ENCODE measurements at places on chromosomes 11 and 22. TPM values are rescaled to one million over a fixed set of nuclear protein-coding genes. Genes with fewer than 3 reads are reported as not detected.
A peak's percentile ranks its signal among the peaks of the same experiment; 100 is the strongest.

DNA sequence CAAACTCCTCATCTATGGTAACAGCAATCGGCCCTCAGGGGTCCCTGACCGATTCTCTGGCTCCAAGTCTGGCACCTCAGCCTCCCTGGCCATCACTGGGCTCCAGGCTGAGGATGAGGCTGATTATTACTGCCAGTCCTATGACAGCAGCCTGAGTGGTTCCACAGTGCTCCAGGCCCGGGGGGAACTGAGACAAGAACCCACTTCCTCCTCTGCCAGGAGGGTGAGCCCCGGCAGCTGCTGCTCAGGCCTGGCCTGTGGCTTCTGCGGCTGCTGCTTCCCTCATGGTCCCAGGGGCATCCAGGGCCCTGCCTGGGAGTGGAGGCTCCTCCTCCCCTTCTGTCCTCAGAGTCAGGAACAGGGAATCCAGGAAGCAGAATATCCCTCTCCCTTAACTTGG, 98.4 kb downstream of the ZNF280B start:
- H3K36me3 ChIP-seq: no peaks in the 10 kb centered on the region
- H3K27me3 ChIP-seq: peaks cover 31% of the 10 kb centered on the region
- no peak for DNase-seq
- H3K4me3 ChIP-seq: no peak overlapping the region

- H3K27ac ChIP-seq: no peak overlapping the region
- no peak overlapping the region for H3K4me3 ChIP-seq
- H3K4me1 ChIP-seq: peaks cover 24% of the 10 kb centered on the region
- H3K36me3 ChIP-seq: no peaks in the 10 kb centered on the region
- no peaks in the 10 kb centered on the region for H3K27me3 ChIP-seq
- no peak for DNase-seq
These were observed 12.7 kb upstream of the TREH start for GRCh38 chr11:118691926-118692830.

DNA sequence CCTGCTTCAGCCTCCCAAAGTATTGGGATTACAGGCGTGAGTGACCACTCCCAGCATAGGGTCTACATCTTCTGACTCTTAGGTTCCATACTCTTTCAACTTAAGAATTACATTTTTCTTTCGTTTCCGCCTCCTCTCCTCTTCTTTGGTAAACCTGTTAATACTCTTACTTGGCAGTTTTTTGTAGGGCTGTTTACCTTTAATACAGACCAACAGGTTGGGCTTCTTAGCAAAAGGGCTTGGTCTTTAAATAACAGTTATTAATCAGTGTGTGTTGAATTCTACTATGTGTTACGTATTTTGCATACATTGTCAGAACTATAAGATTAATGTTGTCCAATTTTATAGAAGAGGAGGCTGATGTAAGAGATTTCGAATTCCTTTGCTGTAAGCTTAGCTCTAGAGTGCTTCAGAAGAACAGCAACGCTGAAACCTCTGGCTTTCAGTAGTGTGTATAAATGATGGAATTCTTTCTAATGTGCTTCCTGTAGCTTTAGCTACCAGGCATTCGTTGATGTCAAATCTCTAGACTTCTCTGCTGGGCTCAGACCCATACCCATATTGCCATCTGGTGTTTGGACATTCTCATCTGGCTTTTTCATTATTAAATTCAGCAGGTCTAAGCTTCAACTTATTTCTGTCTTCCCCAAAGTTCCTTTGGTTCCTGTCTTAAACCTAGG, 3.1 kb downstream of the FDX1 start:
- H3K27ac ChIP-seq: no peak overlapping the region
- H3K4me1 ChIP-seq: peaks cover 49% of the 10 kb centered on the region
- no peak overlapping the region for H3K4me3 ChIP-seq
- no peaks in the 10 kb centered on the region for H3K27me3 ChIP-seq

DNA sequence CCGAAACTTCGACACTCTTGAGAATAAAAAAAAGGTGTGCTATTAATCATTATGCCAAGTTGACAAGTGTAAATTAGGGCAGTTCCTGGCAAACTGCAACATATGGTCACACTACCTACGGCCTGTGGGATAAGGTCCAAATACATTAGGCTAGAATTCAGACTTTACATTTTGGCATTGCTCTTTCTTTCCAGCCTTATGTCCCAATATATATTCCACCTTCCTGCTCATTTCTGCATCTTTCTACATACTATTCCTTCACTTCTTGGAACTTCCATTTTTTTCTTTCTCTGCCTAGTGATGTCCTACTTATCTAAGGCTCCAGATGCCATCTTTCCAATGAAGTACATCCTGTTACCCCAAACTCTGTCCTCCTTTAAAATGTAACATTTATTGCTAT, 577.2 kb downstream of the LRRC4C start:
- no peaks in the 10 kb centered on the region for H3K27me3 ChIP-seq
- no peaks in the 10 kb centered on the region for H3K36me3 ChIP-seq
- DNase-seq: no peak
- H3K27ac ChIP-seq: no peak overlapping the region
- no peak overlapping the region for H3K4me3 ChIP-seq

GRCh38 chr11:117986981-117987574, 884 bp downstream of the IL10RA start:
- H3K27me3 ChIP-seq: no peaks in the 10 kb centered on the region
- H3K27ac ChIP-seq: peak overlapping the region; percentile 96
- no peak for DNase-seq
- H3K4me1 ChIP-seq: no peaks in the 10 kb centered on the region

DNA sequence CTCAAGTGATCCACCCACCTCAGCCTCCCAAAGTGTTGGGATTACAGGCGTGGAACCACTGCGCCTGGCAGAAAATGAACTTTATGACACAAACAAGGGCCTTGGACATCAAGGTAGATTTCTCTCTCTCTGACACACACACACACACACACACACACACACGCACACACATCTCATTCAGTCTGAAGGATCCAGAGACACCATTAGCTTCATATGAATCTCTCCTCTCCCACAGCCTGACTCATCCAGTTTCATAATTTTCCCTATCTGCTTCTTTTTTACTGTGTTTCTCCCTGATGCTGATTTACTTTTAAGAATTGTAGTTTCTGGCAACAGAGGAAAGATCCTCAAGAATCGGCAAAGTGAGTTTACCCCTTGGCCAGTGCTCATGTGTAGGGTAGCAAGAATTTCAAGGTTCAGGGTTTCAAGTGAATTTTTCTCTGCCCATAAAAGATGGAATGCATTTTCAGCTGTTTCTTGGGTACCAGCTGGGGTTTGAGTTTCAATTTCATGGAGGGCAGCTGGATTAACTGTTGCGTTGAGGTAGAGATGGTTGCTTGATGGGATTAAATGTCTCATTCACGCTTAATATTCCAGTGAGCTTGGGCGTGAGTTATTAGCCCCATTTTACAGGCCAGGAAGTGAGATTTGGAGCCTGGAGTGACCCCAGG, 3.5 kb downstream of the MYO18B start:
- H3K27me3 ChIP-seq: peaks cover 26% of the 10 kb centered on the region
- no peak for DNase-seq
- H3K4me1 ChIP-seq: no peaks in the 10 kb centered on the region

DNA sequence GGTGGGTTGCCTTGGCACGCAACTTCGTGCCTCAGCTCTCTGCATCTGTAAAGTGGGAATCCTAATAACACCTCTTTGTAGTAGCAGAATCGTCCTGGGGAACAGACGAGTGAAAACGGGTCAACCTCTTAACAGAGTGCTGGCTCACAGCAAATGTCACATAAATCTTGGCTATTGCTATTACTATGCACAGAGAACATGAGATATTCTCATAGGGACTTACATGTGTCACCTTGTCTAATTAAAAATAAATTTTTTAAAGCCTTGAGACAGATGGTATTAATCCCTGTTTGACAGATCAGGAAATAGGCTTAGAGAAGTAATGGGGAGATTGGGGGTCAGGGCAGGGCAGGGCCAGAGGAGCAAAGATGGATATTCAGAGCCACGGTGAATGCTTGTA, 44.3 kb upstream of the IGSF9B start:
- no peaks in the 10 kb centered on the region for H3K4me1 ChIP-seq
- DNase-seq: no peak
- H3K27me3 ChIP-seq: no peaks in the 10 kb centered on the region

- DNase-seq: no peak
- no peaks in the 10 kb centered on the region for H3K4me1 ChIP-seq
- H3K36me3 ChIP-seq: no peaks in the 10 kb centered on the region
- peak overlapping the region; percentile 48 for H3K27ac ChIP-seq
These were observed 9.4 kb downstream of the SIDT2 start for GRCh38 chr11:117187799-117188481.

- H3K4me3 ChIP-seq: no peak overlapping the region
- H3K36me3 ChIP-seq: no peaks in the 10 kb centered on the region
- no peak for DNase-seq
- H3K27ac ChIP-seq: no peak overlapping the region
These were observed 28.6 kb downstream of the ADM start for GRCh38 chr11:10333490-10333889.

DNA sequence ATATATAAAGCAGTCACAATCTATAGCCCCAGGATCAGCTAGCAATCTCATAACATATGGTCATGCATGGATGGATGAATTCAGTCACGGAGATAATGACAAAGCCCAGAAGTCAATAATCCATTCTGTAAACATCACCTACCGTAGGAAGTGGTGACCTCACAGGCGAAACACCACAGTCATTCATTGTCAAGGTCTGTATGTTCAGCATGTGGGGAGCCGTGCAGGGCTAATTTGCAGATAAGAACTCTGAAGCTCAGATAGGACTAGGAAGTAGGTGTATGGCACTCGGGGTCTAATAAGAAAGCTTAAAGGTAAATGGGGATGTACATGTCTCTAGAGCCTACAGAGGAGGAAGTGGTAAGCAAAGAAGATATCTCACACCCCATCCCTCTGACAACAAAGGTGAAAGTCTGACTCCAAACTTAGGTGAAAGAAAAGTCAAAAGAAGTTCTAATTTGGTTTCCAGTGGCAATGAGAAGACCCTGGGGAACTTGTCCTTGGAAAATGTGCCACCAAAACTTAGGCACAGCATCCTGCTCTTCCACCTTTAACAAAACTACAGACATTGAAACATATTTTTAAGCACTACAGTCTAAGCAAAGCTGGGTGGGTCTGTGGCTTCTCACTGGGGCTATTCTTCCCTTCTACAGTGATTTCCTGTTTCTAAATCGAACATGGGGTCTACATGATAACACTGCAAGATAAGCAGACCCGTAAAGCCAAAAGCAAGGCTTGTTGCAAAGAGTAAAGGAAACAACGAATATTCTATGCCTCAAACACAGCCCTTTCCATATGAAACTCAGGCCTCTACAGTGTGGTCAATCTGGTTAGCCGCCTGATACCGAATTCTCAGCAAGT, 5.2 kb downstream of the CRTAM start:
- H3K4me3 ChIP-seq: no peak overlapping the region
- DNase-seq: no peak
- no peaks in the 10 kb centered on the region for H3K27me3 ChIP-seq
- no peaks in the 10 kb centered on the region for H3K36me3 ChIP-seq
- no peaks in the 10 kb centered on the region for H3K4me1 ChIP-seq
- no peak overlapping the region for H3K27ac ChIP-seq

DNA sequence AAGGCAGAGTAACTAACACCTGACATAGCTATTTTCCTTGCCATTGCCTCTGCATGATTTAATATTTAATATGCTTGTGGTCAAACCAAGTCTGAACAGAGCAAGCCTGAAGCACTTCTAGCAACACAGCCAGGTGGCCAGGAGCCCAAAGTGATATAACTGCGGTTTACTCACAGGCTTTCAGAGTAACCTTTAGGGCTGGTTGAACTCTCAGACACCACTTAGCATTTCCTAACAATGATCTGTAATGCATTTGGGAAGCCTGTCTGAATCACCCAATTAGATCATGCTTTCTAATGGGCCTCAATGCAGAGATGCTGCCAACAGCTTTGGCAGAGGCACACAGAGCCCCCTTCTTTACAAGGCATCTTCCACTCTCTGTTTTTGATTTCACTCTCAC, 96.1 kb downstream of the FDX1 start:
- H3K27me3 ChIP-seq: no peaks in the 10 kb centered on the region
- H3K4me1 ChIP-seq: peaks cover 5% of the 10 kb centered on the region
- H3K4me3 ChIP-seq: no peak overlapping the region
- no peak overlapping the region for H3K27ac ChIP-seq

- H3K36me3 ChIP-seq: no peaks in the 10 kb centered on the region
- H3K4me3 ChIP-seq: no peak overlapping the region
- H3K27ac ChIP-seq: no peak overlapping the region
- DNase-seq: no peak
- H3K27me3 ChIP-seq: peaks cover 71% of the 10 kb centered on the region
- H3K4me1 ChIP-seq: no peaks in the 10 kb centered on the region
These were observed 65.6 kb downstream of the ISX start for GRCh38 chr22:35131525-35132000.

DNA sequence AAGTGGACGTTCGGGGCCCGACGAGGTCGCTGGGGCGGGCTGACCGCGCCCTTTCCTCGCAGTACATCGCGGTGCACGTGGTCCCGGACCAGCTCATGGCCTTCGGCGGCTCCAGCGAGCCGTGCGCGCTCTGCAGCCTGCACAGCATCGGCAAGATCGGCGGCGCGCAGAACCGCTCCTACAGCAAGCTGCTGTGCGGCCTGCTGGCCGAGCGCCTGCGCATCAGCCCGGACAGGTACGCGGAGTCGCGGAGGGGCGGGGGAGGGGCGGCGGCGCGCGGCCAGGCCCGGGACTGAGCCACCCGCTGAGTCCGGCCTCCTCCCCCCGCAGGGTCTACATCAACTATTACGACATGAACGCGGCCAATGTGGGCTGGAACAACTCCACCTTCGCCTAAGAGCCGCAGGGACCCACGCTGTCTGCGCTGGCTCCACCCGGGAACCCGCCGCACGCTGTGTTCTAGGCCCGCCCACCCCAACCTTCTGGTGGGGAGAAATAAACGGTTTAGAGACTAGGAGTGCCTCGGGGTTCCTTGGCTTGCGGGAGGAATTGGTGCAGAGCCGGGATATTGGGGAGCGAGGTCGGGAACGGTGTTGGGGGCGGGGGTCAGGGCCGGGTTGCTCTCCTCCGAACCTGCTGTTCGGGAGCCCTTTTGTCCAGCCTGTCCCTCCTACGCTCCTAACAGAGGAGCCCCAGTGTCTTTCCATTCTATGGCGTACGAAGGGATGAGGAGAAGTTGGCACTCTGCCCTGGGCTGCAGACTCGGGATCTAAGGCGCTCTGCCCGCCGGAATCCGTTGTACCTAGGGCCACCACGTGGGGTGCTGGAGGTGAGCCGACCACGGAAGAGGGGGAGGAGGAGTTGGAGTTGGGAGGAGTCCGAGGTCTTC, 771 bp downstream of the MIF start:
- DNase-seq: peak; percentile 87
- no peaks in the 10 kb centered on the region for H3K27me3 ChIP-seq
- H3K4me3 ChIP-seq: peak overlapping the region; percentile 68

DNA sequence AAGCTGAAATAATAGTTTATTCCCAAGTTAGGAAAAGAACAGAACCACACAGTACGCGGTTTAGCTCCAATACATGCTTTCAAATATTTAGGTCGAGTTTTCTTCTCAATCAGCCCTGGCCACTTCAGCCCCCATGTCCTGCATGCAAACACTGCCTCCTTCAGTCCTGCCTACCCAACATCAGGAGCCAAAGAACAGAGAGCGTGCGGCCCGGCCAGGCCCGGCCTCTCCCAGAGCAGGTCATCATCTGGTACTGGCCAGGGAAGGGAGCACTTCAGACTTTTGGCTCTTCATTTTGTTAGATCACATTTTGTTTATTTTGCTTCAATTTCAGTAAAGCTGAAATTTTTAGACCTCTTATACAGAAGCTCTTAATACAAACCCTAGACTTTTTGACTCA, 6.7 kb downstream of the BRD1 start:
- peaks cover 14% of the 10 kb centered on the region for H3K4me1 ChIP-seq
- no peak overlapping the region for H3K27ac ChIP-seq
- H3K4me3 ChIP-seq: no peak overlapping the region
- H3K36me3 ChIP-seq: peaks cover 86% of the 10 kb centered on the region

The CHCHD10 gene
- 73.0 TPM for total RNA-seq

The LDHAL6A gene
- not detected for total RNA-seq

The CCDC157 gene
- total RNA-seq: 3.9 TPM

The CYTH4 gene
- 16.2 TPM for total RNA-seq

Measured in left lung (tissue), 14 donors.